ENCODE measurements at places on chromosomes 3 and 15. TPM values are rescaled to one million over a fixed set of nuclear protein-coding genes. Genes with fewer than 3 reads are reported as not detected.

Gene GMPS
- total RNA-seq, result 75.2 TPM

Gene FOXL2NB
- total RNA-seq, result not detected

Gene GP9
- not detected for total RNA-seq

Gene CD80
- 17.7 TPM for total RNA-seq

Gene ZWILCH
- 29.0 TPM for total RNA-seq

Gene FEZF2
- not detected for total RNA-seq

Gene TTLL13
- total RNA-seq, result 1.4 TPM

Gene CRELD1
- total RNA-seq, result 26.0 TPM

Gene ECT2
- total RNA-seq, result 43.6 TPM

Gene CACNA2D3
- not detected for total RNA-seq

Gene CCDC39
- not detected for total RNA-seq

Gene BLM
- total RNA-seq, result 75.3 TPM

Gene CAND2
- 0.78 TPM for total RNA-seq

Gene MLF1
- 0.80 TPM for total RNA-seq

Gene A4GNT
- not detected for total RNA-seq

Gene SCN5A
- total RNA-seq, result not detected

Gene ZCWPW2
- total RNA-seq, result 0.12 TPM

Gene CPLX3
- total RNA-seq, result 0.91 TPM

Gene TMEM40
- not detected for total RNA-seq

Gene SEMA3G
- total RNA-seq, result not detected
